ENCODE measurements at places on chromosomes 16 and 17. TPM values are rescaled to one million over a fixed set of nuclear protein-coding genes. Genes with fewer than 3 reads are reported as not detected.

DNA sequence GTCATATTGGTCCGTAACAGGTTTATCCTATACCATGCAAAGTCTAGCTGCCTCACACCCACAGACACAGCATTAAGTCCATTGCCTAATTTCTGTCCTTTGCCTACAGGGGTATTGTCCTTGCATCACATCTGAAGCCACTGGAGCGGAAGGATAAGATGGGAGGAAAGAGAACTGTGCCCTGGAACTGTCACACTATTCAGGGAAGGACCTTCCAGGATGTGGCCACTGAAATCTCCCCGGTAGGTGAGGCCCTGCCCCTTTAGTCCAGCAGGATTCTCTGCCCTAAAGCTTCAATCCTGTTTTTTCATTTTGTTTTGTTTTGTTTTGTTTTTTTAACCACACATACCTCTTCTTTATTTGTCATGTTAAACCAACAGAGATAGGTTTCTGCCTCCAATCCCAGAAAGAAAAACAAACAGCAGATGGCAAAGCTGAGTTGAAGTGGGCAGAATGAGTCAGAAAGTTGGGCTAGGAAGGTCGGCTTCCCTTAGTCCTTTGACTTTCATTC lies 2.2 kb upstream of the EFTUD2 start:
- DNase-seq, result no peak

GRCh38 chr17:21368545-21369246 lies 7.5 kb upstream of the KCNJ12 start:
- DNase-seq, result no peak

TBC1D3C gene
- total RNA-seq, result not detected

PDE6G gene
- not detected for total RNA-seq

DNA sequence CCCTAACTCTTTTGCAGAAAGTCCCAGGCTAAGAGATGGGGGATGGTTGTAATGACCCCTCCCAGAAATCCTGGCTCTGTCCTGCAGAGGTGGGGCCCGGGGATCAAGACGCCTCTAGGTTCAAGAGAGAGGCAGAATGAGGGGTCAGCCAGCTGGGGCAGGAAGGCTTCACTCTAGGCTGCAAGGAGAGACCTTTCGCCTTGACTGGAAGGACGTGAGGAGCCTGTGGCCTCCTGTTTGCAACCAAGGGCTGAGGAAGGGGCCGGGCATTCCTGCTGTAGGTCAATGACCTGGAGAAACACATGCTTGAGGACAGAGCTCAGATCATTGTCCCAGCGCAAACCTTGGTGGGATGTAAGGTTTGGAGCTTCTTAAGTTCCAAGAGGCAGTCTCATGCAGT lies 8.7 kb upstream of the CETP start:
- no peak for DNase-seq

GRCh38 chr16:17278988-17279387 lies 191.8 kb downstream of the XYLT1 start:
- no peak for DNase-seq

NPW gene
- total RNA-seq, result not detected

- DNase-seq, result no peak
Observed at GRCh38 chr17:41678907-41679739, 9.6 kb upstream of the EIF1 start.

- no peak for DNase-seq
Observed at GRCh38 chr16:74015953-74016352, 280.7 kb upstream of the PSMD7 start.

DNA sequence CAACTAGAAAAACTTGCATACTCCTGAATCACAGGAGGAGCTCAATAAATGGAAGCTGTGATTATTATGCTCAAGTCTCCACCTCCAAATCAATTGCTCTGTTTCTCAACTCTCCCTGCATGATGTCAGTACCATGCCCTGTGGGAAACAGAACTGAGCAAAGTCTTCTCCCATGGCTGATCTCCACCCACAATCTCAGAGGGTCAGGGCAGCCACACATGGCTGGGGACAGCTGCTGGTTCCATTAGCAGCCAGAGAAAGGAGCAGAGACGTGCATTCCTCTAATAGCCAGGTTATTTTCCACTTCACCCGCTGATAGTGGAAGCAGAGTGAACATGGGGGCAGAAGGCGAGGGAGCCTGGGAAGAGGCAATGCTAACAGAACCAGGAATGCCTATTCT lies 85.5 kb upstream of the TMEM132E start:
- no peak for DNase-seq

PIRT gene
- total RNA-seq, result not detected

DNA sequence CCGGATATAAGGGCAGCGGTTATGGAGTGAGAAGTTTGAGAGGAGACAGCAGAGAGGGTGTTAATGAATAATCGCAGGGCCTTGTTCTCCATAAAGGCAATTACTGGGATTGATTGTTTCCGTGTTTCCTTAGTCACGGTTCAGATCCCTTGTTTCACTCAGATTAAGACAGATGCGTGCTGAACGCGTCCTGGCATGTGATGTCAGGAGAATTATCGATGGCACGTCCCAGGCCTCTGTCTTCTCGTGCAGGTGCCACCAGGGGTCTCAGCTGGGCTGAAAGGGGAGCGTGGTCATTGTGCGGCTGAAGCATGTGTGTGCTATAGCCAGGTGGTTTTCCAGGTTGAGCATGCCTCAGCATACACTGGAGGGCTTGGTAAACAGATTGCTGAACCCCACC lies 142.4 kb upstream of the NOL11 start:
- DNase-seq, result no peak

- DNase-seq, result no peak
Observed at GRCh38 chr17:4270736-4271135, 7.0 kb upstream of the ANKFY1 start.

CLEC10A gene
- total RNA-seq, result 11.6 TPM

CACNG1 gene
- not detected for total RNA-seq

GRCh38 chr16:986925-987582 lies 5.5 kb downstream of the SOX8 start:
- no peak for DNase-seq

DNA sequence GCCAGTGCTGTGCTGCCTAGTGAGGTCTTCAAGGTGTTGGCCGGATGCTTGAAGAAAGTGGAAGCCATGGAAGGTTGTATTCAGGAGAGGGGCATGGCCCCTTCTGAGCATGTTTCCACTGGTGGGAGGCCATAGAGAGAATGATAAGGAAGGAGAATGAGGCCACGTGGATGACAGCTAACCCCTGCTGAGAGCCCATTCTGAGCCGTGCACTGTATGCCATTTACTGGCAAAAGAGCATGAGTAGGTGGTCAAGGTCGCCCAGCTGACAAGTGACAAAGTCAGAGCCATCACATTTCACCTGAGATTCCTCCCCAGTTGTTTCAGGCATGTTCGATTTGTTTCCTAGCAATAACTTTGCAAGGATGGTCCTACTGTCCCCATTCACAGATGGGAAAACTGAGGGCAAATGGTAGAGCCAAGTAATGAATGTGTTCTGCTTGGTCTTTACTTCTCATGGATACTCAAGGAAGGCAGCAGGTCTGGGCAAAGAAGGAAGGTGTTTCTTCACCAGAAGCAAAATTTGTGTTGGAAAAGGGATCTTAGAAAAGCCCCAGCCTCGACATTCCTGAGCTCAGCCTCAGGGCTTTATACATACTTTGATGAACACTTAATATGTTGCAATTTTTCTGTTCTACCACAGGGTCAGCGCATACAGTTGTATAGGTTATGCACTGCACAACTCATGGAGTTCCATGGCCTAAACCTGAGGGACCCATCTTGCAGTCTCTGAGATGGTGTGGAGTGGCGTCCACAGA lies 10.5 kb upstream of the NKD1 start:
- DNase-seq, result no peak

PAQR4 gene
- 6.7 TPM for total RNA-seq

DNA sequence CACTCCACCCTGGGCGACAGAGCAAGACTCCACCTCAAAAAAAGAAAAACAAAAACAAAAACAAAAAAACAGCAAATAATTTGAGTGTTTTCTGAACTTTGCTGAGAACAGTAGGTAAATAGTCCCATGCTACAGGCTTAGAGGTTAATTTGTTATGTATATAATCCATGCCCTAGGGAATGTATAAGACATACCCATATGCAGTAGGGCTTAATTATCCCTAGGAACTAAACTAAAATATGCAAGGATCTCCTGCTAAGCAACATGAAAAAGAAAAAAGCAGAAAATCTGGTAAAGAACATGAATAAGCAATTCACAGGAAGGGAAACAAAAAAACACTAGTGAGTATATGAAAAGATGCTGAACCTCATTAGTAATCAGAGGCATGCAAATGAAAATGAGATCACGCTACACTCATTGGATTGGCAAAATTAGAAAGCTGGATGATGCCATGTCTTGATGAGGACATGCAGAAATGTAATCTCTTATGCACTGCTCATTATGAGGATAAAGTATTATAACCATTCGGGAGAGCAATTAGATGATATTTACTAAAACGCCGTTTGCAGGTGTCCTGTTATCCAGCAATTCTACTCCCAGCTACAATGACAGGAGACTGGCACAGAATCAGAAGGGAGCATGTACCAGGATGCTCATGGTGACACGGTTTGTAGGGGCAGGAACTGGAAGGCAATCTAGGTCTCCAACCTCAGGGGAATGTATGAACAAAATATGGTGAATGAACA lies 5.6 kb downstream of the KCTD13 start:
- DNase-seq, result no peak

CHD9NB gene
- 10.9 TPM for total RNA-seq

PITPNM3 gene
- 3.1 TPM for total RNA-seq

UMOD gene
- not detected for total RNA-seq

ARHGAP23 gene
- 41.0 TPM for total RNA-seq

DNA sequence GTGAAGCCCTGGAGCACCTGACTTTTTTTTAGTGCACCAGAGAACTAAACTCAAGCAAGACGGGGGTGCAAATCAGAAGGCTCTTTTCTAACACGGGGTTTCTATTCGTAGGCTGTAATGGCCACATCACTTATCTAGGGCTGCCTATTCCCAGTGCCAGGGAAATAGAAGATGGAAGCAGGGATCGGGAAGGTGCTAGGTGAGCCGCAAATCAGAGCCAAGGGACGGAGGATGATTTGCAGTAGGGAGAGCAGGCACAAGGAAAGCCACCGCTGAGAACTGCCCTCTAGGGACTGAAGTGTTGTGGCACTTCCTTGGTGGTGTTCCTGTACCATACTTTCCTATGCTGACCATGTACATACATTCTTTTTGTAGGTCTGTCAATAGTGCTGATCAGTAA lies 7.8 kb upstream of the SLC46A1 start:
- DNase-seq, result no peak

SOX8 gene
- 74.5 TPM for total RNA-seq

BIRC5 gene
- total RNA-seq, result 8.7 TPM

DNA sequence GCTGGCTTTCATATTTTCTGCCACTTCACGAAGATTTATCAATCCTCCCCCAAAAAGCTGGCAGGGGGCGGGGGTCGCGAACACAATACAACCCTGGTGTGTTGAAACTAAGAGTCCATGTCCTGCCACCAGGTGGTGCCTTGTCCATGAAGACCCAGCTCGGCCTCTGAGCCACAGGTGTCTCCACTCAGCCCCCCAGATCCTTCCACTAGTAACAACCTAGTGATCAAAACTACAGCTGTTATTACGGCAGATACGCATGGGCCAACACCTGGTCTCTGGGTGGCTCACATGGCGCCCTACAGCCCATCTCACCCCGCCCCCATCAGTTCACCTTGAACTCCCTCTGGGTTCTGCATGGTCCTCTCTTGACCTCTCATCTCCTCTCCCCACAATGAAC lies 27.7 kb downstream of the USP7 start:
- DNase-seq, result no peak

DNA sequence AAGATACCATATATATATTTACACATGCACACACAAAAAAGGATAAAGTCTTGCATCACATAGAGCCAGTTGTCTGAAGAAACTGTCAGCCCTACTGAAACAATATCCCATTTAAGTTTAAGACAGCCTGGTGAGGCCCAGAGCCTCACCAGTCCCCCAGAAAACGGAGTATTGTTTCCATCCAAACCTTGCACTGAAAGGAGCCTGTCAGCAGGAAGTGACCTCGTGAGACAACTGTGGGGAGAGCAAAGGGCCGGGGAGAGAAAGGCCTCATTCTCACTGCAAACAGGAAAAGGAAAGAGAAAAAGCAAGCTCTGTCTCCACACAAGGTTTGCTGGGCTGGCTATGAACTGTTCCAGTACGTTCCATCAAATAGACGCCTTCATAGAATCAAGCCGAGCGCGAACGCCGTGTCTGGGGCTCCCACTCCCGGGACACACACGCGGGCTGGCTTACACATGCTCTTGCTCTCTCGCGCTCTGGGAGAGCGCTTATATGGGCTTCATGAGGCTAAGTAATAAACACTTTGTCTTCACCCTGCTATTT lies 44.4 kb upstream of the ZFHX3 start:
- no peak for DNase-seq

GRCh38 chr17:59409336-59410048 lies 78.0 kb downstream of the YPEL2 start:
- no peak for DNase-seq

- DNase-seq, result no peak
Observed at GRCh38 chr17:61299517-61300513, 99.8 kb upstream of the TBX2 start.

RNF43 gene
- 0.59 TPM for total RNA-seq

CDH3 gene
- 1.2 TPM for total RNA-seq

EXOC3L1 gene
- total RNA-seq, result 2.1 TPM

DNA sequence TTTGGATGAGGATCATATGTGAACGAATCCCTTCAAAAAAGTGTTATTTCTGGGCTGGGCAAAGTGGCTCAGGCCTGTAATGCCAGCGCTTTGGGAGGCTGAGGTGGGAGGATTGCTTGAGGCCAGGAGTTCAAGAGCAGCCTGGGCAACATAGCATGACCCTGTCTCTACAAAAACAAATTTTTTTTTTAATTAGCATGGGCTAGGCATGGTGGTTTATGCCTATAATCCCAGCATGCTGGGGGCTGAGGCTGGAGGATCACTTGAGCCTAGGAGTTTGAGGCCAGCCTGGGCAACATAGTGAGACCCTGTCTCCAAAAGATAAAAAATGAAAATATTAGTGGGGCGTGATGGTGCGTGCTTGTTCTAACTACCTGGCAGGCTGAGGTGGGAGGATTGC lies 4.6 kb downstream of the TAOK1 start:
- no peak for DNase-seq

BAHCC1 gene
- 22.6 TPM for total RNA-seq

HSD11B2 gene
- 0.20 TPM for total RNA-seq

DNA sequence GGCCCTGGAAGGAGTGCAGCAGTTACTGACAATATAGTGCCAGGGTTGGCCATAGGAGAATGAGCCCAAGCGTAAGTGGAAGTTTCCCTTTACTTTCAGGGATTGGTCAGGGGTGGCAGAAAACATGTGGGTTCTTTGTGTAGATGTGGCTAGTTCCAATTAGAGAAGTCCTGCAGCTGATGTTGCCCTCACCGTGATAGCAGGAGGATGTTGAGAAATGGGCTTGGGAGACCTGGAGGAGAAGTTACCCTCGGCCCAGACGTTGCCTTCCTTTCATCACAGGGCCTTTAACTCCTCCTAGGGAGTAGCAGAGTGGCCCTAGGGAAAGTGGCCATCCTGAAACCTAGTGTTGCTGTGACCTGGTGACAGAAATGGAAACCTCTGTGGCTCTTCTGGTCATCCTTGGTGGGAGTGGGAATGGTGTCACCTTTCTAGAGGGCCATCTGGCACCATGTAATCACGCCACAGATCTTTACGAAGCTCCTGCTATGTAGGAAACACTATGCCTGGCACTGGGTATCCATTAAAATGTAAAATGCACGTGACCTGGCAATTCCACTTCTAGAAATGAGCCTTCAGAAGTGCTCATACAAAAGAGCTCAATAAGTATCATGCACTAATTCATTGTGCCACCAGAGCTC lies 6.7 kb downstream of the TMEM92 start:
- DNase-seq, result no peak

Data from tibial nerve (tissue), 4 donors.